Left ventricle myocardium inferior (tissue), 1 donor: ENCODE measurements at places on chromosomes 16 and 17. TPM values are rescaled to one million over a fixed set of nuclear protein-coding genes. Genes with fewer than 3 reads are reported as not detected.

DNA sequence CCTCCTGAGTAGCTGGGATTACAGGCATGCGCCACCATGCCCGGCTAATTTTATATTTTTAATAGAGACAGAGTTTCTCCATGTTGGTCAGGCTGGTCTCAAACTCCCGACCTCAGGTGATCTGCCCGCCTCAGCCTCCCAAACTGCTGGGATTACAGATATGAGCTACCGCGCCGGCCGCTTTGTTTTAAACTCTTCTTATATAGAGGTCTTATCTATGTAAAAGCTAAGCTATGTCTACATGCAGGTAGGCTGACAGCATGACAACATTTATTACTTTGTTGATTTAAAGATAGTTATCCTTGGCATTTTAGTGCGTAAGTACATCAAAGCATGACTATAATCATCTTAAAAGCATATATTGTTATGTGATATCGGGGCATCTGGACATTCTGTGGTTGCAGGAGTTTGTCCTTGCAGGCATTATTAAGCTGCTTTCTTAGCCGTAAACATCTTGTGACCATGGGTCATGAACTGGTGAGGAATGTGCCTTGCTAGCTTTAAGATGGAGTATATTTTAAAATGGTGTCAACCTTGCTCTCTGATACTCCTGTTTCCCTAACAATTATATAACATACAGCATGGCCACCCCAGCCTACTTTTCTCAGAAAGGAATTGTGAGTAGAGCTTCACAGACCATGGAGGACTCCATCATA is 45.8 kb upstream of the TAOK1 start:
- no peaks in the 10 kb centered on the region for H3K4me1 ChIP-seq
- no peaks in the 10 kb centered on the region for H3K36me3 ChIP-seq
- no peak for DNase-seq
- H3K4me3 ChIP-seq, result no peak overlapping the region
- H3K27ac ChIP-seq, result no peak overlapping the region

DNA sequence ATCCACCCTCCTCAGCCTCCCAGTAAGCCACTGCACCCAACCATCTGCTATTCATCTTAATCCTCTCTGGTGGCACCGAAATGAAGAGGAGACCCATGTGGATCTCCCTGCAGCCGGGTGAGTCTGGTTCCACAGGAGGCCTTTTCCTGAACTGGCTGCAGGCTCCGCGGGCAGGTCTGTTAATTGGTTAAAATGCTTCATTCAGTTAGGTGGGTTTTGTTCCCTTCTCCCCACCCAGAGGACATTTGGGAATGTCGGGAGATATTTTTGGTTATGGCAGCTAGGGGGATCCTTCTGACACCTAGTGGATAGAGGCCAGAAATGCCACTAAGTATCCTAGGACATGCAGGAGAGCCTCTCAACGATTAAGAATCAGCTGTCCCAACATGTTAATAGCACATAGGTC is 16.7 kb downstream of the C16orf54 start:
- H3K4me3 ChIP-seq, result no peak overlapping the region
- peaks cover 22% of the 10 kb centered on the region for H3K27me3 ChIP-seq
- no peak for DNase-seq
- no peaks in the 10 kb centered on the region for H3K36me3 ChIP-seq

Gene EFCAB13
- 2.6 TPM for total RNA-seq

DNA sequence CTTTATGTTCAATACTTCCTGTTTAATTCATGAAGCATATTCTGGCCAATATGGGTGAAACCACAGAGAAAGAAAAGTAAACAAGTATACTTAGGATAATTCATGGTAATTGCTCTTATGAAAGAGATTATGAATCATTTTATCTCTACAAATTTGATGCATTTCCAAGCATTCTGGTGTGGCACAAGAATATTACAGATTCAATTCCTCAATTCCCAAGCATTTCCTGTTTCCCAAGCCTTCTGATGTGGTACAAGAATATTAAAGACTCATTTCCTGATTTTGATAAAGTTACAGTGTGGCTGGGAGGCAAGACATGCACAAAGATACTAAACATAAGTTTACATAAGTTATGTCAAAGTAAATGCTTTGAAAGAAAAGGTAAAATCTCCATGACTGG is 126.1 kb upstream of the NUDT7 start:
- no peak for DNase-seq
- H3K27me3 ChIP-seq, result no peaks in the 10 kb centered on the region
- no peak overlapping the region for H3K4me3 ChIP-seq
- peaks cover 7% of the 10 kb centered on the region for H3K4me1 ChIP-seq

- H3K27me3 ChIP-seq, result peaks cover 36% of the 10 kb centered on the region
- DNase-seq, result no peak
- peaks cover 8% of the 10 kb centered on the region for H3K4me1 ChIP-seq
Measured at GRCh38 chr17:34360601-34361270, 2.3 kb downstream of the CCL1 start.

DNA sequence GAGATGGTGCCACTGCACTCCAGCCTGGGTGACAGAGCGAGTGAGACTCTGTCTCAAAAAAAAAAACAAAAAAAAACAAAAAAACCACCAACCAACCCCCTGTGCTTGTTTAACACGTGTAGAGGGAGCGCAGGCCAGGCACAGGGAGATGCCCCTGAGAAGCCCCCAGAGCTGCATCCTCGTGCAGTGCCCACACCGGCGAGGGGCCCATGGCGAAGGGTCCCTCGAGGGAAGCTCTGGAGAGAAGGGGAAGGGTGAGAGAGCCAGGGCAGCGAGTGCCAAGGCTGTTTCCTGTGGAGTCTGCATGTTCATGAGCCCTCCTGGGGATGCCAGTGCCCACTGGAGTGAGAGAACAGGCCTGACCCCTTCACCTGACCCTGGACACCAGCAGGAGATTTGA is 47.8 kb upstream of the GSE1 start:
- no peak overlapping the region for H3K4me3 ChIP-seq
- no peaks in the 10 kb centered on the region for H3K36me3 ChIP-seq
- no peak for DNase-seq
- peaks cover 39% of the 10 kb centered on the region for H3K4me1 ChIP-seq
- H3K27me3 ChIP-seq, result no peaks in the 10 kb centered on the region

DNA sequence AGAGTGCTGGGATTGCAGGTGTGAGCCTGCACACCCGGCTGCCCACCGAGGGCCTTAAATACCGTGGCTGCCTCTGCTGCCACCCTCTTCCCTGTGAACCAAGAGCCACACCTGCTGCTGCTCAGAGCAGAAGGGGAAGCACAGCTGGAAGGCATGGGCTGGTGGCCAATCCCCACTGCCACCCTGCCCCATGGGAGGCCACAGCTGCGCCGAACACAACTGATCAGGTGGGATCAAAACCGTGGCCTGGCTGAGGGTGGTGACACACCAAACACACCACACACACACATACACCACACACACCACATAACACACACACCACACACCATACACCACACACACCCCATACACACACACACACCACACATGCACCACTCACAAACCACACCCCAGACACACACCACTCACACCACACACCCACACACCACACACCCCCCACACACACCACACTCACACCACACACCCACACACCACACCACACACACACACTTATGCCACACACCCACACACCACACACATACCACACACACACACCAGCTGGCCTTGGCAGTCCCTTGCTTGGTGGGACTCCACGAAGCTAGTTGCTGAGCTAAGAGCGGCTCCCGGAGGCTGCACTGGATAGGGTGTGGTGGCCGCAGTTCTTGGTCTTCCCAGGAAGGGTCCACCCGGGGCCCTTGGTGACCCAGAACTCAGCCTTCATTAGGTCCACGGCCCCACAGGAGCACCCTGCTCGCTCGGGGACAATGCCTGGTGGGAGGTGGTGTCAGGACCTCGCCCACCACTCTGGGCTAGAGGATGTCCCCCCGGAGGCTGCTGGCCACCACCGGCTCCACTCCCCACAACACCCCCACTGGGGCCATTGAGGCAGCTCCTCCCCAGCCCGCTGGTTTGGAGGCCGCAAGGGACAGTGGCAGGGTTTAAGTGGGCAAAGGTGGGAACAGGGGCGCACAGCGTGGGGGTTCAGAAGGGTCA is 14.9 kb downstream of the CEP131 start:
- no peak for DNase-seq
- no peak overlapping the region for H3K27ac ChIP-seq
- peaks cover 6% of the 10 kb centered on the region for H3K36me3 ChIP-seq
- H3K4me3 ChIP-seq, result no peak overlapping the region
- H3K27me3 ChIP-seq, result no peaks in the 10 kb centered on the region
- H3K4me1 ChIP-seq, result no peaks in the 10 kb centered on the region

Gene CALCOCO2
- 312 TPM for total RNA-seq

DNA sequence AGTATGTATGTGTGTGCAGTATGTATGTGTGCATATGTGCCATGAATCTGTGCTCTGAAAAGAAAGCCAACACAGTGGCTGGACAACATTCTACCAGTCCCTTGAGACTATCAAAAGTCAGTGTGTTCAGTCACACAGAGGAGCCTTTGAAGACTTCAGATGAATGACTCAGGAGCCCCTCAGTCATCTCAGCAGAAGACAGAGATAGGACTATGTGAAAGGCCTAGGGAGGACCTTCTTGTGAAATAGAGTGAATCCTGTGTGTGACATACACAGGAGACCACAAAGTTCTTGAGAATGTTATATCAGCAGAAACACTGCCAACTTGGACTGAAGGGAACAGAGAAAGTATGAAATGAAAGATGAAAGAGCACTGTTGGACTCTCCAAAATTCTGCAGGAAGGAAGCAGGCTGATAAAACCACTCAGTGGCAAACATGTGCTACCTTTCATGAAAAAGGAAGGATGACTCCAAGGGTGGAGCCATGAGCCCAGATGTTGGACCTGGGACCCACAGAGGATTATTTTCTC is 108.4 kb downstream of the METRNL start:
- H3K27me3 ChIP-seq, result no peaks in the 10 kb centered on the region
- no peak overlapping the region for H3K27ac ChIP-seq
- DNase-seq, result no peak
- no peak overlapping the region for H3K4me3 ChIP-seq
